ENCODE measurements at places on chromosomes 6 and 20. TPM values are rescaled to one million over a fixed set of nuclear protein-coding genes. Genes with fewer than 3 reads are reported as not detected.

- H3K36me3 ChIP-seq, result no peaks in the 10 kb centered on the region
- H3K27me3 ChIP-seq, result no peaks in the 10 kb centered on the region
- DNase-seq, result no peak
- no peak overlapping the region for H3K27ac ChIP-seq
These were observed 20.2 kb downstream of the COL11A2 start for GRCh38 chr6:33171880-33172687.

GRCh38 chr20:41006936-41007474, 21.6 kb upstream of the TOP1 start:
- H3K27me3 ChIP-seq, result no peaks in the 10 kb centered on the region
- H3K4me3 ChIP-seq, result no peak overlapping the region
- H3K4me1 ChIP-seq, result peaks cover 11% of the 10 kb centered on the region
- no peak for DNase-seq
- H3K27ac ChIP-seq, result no peak overlapping the region

DNA sequence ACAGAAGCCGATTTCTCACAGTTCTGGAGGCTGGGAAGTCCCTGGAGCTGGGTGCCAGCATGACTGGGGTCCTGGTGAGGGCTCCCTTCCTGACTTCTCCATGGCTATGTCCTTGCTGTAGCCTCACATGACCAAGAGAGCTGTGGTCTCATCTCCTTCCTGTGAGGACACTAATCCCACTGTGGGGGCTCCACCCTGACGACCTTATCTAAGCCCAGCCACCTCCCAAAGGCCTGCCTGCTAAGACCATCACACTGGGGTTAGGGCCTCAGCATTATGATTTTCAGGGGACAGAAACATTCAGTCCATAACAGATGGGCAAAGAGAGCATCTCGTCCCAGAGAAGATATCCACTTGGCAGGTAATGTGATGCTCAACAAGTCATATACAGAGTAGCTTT, 16.8 kb downstream of the RPP40 start:
- no peaks in the 10 kb centered on the region for H3K36me3 ChIP-seq
- no peaks in the 10 kb centered on the region for H3K27me3 ChIP-seq
- H3K4me3 ChIP-seq, result no peak overlapping the region

- H3K4me1 ChIP-seq, result no peaks in the 10 kb centered on the region
- no peaks in the 10 kb centered on the region for H3K27me3 ChIP-seq
- DNase-seq, result no peak
- H3K27ac ChIP-seq, result no peak overlapping the region
- no peak overlapping the region for H3K4me3 ChIP-seq
These were observed 771.9 kb upstream of the DEFB115 start for GRCh38 chr20:30485331-30486102.

- no peaks in the 10 kb centered on the region for H3K36me3 ChIP-seq
- no peaks in the 10 kb centered on the region for H3K27me3 ChIP-seq
- H3K4me3 ChIP-seq, result no peak overlapping the region
- no peak overlapping the region for H3K27ac ChIP-seq
These were observed 274.1 kb upstream of the FLRT3 start for GRCh38 chr20:14611479-14611878.

- DNase-seq, result no peak
- H3K4me3 ChIP-seq, result no peak overlapping the region
- H3K4me1 ChIP-seq, result no peaks in the 10 kb centered on the region
- no peaks in the 10 kb centered on the region for H3K36me3 ChIP-seq
- H3K27ac ChIP-seq, result no peak overlapping the region
These were observed 109.5 kb downstream of the B3GAT2 start for GRCh38 chr6:70847106-70848084.

DNA sequence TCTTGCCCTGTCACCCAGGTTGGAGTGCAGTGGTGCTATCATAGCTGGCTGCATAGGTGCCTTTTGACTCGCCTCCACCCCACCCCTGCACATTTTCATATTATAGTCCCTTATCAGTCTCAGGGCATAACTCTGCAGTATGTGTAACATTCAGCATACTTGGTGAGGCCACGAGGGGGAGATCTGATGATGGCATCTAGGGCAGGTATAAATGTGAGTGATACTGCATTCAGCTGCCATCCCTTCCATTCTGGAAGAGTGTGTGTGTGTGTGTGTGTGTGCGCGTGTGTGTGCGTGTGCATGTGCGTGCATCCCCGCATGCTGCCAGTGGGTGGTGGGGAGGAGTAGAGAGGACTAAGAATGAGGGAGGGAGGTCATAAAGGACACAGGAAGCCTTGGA, 81.4 kb downstream of the JARID2 start:
- peak; percentile 58 for DNase-seq
- no peaks in the 10 kb centered on the region for H3K27me3 ChIP-seq
- H3K36me3 ChIP-seq, result no peaks in the 10 kb centered on the region
- H3K4me3 ChIP-seq, result no peak overlapping the region

GRCh38 chr20:53921443-53921973, 148.9 kb downstream of the BCAS1 start:
- H3K4me3 ChIP-seq, result no peak overlapping the region
- no peaks in the 10 kb centered on the region for H3K27me3 ChIP-seq
- DNase-seq, result no peak
- H3K4me1 ChIP-seq, result no peaks in the 10 kb centered on the region
- no peak overlapping the region for H3K27ac ChIP-seq
- H3K36me3 ChIP-seq, result no peaks in the 10 kb centered on the region

GRCh38 chr6:37207903-37208456, 38.0 kb downstream of the PIM1 start:
- no peaks in the 10 kb centered on the region for H3K27me3 ChIP-seq
- peaks cover 39% of the 10 kb centered on the region for H3K4me1 ChIP-seq
- peak; percentile 85 for DNase-seq
- no peaks in the 10 kb centered on the region for H3K36me3 ChIP-seq

- H3K27ac ChIP-seq, result no peak overlapping the region
- no peaks in the 10 kb centered on the region for H3K4me1 ChIP-seq
- H3K27me3 ChIP-seq, result no peaks in the 10 kb centered on the region
- H3K4me3 ChIP-seq, result no peak overlapping the region
These were observed 168.6 kb downstream of the GMPR start for GRCh38 chr6:16406966-16407365.

DNA sequence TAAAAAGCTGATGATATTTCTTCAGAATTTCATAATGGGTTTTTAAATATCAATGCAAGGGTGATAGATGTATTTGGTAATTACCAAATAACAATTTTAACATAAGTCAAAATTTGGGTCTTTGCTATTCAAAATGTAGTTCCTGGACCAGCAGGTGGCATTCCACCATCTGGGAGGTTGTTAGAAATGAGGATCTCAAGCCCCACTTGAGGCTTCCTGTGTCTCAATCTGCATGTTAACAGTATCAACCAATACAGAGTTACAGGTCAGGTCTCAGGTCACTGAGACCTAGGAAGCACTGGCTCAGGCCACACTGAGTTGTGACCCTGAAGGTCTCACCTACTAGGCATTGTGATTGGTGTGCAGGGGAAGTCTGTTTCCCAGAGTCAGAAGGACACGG, 57.2 kb upstream of the MTRF1L start:
- no peaks in the 10 kb centered on the region for H3K4me1 ChIP-seq
- no peaks in the 10 kb centered on the region for H3K27me3 ChIP-seq
- no peak overlapping the region for H3K4me3 ChIP-seq
- no peak overlapping the region for H3K27ac ChIP-seq
- H3K36me3 ChIP-seq, result no peaks in the 10 kb centered on the region
- DNase-seq, result no peak

- peak overlapping the region; percentile 18 for H3K4me3 ChIP-seq
- DNase-seq, result no peak
- H3K4me1 ChIP-seq, result peaks cover 93% of the 10 kb centered on the region
- peak overlapping the region; percentile 97 for H3K27ac ChIP-seq
These were observed 108.7 kb downstream of the FYN start for GRCh38 chr6:111764238-111765175.

DNA sequence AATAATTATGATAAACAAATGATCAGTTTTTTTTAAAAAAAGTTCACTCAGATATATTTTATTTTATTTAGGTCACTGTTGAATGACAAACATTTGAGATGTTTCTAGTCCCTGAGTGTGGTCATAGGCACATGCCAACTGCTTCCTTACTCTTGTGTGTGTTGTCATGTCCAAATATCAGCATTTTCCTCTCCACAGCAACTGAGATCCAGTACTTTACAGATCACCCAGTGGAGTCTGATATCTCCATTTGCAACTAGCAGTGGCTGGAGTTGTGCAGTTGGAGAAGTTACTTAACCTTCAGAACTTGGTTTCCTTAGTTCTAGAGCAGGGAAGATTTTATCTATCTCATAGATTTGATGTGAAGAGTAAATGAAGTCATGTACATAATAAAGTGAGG, 101.3 kb downstream of the MYB start:
- H3K4me1 ChIP-seq, result no peaks in the 10 kb centered on the region
- no peaks in the 10 kb centered on the region for H3K27me3 ChIP-seq
- DNase-seq, result no peak
- no peak overlapping the region for H3K4me3 ChIP-seq

GRCh38 chr6:149935668-149936067, 6.1 kb upstream of the ULBP2 start:
- peaks cover 58% of the 10 kb centered on the region for H3K27me3 ChIP-seq
- no peak overlapping the region for H3K4me3 ChIP-seq
- peaks cover 18% of the 10 kb centered on the region for H3K4me1 ChIP-seq
- DNase-seq, result no peak
- H3K27ac ChIP-seq, result no peak overlapping the region
- no peaks in the 10 kb centered on the region for H3K36me3 ChIP-seq

DNA sequence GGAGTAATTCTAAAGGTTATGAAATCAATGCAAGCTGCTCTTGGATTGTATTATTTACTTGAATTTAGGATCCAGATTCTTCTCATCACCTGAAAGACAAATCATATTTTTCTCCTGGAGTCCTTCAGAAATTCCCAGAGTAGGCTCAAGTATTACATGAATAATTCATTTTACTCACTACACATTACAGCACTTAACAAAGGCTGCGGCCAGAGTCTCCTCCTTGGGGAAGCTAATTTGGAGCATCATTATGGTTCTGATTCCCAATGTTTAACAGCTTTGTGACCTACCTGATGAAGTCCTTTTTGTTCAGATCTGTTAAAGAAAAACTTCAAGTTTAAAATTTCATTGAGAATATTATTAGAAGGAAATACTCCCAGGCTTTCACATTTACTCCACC, 28.7 kb downstream of the GRIK2 start:
- no peaks in the 10 kb centered on the region for H3K27me3 ChIP-seq
- H3K27ac ChIP-seq, result no peak overlapping the region
- no peak for DNase-seq
- H3K36me3 ChIP-seq, result no peaks in the 10 kb centered on the region
- no peak overlapping the region for H3K4me3 ChIP-seq
- no peaks in the 10 kb centered on the region for H3K4me1 ChIP-seq

GRCh38 chr6:20044883-20045282, 167.4 kb downstream of the MBOAT1 start:
- no peak overlapping the region for H3K4me3 ChIP-seq
- no peak overlapping the region for H3K27ac ChIP-seq
- no peaks in the 10 kb centered on the region for H3K36me3 ChIP-seq

DNA sequence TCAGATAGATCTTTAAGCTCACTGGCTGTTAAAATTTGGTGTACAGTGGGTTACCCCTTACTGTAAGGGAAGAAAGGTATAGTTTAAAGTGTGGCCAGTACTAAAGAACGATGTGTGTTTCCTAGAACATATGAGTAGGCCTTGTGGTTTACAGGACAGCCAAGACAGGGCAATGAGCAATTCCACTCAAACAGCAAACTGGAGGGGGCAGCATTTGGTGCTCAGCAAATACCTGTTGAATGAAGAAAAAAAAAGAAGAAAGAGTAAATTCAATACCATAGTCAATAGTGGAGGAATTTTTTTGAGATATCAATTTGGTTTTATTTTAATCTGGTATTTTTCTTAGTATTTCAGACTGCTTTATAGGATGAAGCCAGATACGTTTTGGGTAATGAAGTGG, 3.8 kb upstream of the NCOA5 start:
- peaks cover 6% of the 10 kb centered on the region for H3K4me1 ChIP-seq
- no peak for DNase-seq
- H3K4me3 ChIP-seq, result no peak overlapping the region
- no peaks in the 10 kb centered on the region for H3K27me3 ChIP-seq

DNA sequence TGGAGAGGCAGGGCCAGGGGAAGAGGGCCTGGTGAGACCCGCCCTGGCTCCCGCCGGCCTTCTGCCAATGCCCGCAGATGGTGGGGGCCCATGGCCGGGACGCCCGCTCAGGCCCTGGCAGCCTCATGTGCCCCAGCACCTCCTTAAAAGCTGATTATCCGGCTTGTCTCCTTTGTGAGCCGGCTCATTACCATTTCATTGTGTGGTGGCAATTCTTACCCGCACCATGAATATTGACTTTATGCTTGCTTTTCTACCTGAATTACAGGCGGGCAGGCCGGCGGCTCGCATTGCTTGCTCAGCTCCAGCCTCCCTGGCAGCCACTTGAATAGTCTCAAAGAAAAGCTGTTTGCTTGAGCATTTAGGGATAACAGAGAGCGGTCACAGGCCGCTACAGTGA, 120.0 kb upstream of the JAG1 start:
- no peaks in the 10 kb centered on the region for H3K4me1 ChIP-seq
- no peaks in the 10 kb centered on the region for H3K27me3 ChIP-seq
- H3K36me3 ChIP-seq, result no peaks in the 10 kb centered on the region
- no peak overlapping the region for H3K27ac ChIP-seq
- no peak for DNase-seq
- no peak overlapping the region for H3K4me3 ChIP-seq

- no peak overlapping the region for H3K4me3 ChIP-seq
- H3K27ac ChIP-seq, result no peak overlapping the region
- no peaks in the 10 kb centered on the region for H3K36me3 ChIP-seq
- no peaks in the 10 kb centered on the region for H3K27me3 ChIP-seq
- no peaks in the 10 kb centered on the region for H3K4me1 ChIP-seq
- DNase-seq, result no peak
These were observed 11.5 kb downstream of the CALHM5 start for GRCh38 chr6:116522896-116523295.

GRCh38 chr20:41437836-41438235, 71.2 kb upstream of the EMILIN3 start:
- H3K27ac ChIP-seq, result no peak overlapping the region
- H3K27me3 ChIP-seq, result no peaks in the 10 kb centered on the region
- DNase-seq, result no peak
- H3K4me1 ChIP-seq, result peaks cover 21% of the 10 kb centered on the region

ZC2HC1B gene
- total RNA-seq, result not detected

RAB23 gene
- 2.1 TPM for total RNA-seq

MED20 gene
- total RNA-seq, result 21.7 TPM

DAAM2 gene
- not detected for total RNA-seq

BHLHE23 gene
- total RNA-seq, result not detected

TBCC gene
- total RNA-seq, result 71.4 TPM

ZNF165 gene
- total RNA-seq, result 0.18 TPM

HIVEP2 gene
- total RNA-seq, result 58.9 TPM

ZBTB24 gene
- total RNA-seq, result 10.2 TPM
